ENCODE measurements at places on chromosomes 7 and 10.

DNA sequence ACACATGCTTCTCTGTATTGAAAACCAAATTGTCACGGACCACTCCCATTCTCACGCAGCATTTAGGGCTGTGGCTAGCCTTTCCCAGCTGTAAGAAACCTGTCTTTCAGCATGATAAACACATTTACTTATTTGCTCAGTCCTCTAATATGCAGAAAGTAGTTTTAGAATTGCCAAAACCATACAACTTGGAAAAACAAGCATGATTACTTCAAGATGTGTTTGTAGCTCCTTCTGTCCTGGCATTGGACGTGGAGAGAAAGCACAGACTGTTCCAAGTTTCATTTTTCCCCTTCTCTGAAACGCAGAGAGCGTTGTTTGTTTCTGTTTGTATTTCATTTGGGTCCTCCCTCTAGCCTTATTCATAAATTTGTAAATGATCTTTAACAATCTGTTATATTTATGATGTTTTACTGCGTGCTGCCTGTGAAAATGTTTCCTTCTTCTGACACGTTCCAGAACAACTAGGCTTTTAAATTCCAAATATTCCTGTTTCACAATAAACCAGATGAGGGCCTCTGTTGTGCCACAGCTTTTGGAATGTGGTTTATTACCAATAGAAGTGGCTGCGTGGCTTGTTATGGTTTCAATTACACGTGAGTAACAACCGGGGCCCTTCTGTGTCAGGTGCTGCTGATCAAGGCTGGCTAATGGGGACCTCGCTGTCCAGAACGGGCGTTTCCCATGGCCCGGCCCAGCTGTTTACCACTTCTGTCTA lies 26.1 kb downstream of the MNX1 start:
- DNase-seq = no peak

DNA sequence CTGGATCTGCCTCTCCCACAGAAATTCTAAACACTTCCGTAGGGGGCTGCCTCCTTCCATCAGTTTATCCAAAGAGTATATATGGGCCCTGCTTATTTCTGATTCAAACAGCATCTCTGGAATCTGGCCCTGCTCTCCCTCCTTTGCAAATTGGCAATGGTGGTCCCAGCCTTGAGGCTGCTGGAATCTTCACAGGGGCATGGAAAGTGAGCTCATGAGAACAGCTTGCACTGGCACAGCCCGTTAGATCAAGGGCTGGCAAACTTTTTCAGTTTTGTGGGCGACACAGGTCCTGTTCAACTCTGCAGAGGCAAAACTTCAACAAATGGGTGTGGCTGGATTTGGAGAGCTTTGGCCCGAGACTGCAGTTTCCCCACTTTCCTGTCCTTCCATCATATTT lies 526.9 kb downstream of the KCNMA1 start:
- no peak for DNase-seq

GRCh38 chr10:124602646-124603365 lies 141.2 kb downstream of the LHPP start:
- DNase-seq = no peak

- no peak for DNase-seq
Observed at GRCh38 chr10:63929831-63930467, 408.7 kb downstream of the REEP3 start.

- DNase-seq = no peak
Observed at GRCh38 chr7:6477318-6477660, 29.5 kb upstream of the DAGLB start.

DNA sequence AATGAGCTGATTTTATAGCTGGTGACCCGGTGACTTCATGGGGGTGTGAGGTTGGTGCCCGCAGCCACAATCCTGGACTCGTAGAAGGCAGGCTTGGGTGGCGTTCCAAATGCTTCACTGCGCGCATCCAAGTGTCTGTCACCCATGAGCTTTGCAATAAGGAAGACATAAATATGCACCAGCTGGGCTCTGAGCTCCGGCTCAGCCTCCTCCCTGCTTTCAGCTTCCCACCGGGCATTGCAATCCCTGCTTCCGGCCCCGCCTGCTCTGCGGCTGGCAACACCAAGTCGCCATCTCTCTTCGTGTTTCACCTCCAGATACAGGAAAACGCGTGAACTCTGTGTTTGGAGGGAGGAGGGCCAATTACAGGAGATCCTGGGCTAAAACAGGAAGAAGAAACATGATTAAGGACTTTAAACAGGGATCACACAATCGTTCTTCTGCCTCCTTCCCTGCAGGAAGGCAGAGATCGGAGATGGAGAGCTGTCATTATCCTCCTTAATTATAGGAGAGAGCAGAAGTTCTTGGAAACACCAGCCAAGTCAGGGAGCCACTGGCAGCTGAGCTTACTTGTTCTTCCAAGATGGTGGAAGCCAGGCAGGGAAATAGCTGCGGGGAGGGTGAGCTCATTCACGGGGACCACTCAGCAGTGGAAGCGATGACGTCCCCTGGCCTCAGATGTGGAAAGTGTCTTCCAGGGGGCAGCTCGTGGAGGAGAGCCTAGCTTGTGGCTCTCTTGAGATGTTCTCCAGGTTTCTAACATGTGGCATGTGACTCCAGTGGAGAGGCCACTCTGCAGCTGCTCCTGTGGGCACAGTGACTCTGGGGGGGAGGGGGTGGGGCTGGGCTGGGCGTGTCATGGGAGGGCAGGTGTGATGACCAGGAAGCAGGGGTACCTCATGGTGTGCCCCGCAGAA lies 134.9 kb downstream of the CAMK1D start:
- no peak for DNase-seq
